ENCODE measurements at places on chromosomes 1 and 21.

DNA sequence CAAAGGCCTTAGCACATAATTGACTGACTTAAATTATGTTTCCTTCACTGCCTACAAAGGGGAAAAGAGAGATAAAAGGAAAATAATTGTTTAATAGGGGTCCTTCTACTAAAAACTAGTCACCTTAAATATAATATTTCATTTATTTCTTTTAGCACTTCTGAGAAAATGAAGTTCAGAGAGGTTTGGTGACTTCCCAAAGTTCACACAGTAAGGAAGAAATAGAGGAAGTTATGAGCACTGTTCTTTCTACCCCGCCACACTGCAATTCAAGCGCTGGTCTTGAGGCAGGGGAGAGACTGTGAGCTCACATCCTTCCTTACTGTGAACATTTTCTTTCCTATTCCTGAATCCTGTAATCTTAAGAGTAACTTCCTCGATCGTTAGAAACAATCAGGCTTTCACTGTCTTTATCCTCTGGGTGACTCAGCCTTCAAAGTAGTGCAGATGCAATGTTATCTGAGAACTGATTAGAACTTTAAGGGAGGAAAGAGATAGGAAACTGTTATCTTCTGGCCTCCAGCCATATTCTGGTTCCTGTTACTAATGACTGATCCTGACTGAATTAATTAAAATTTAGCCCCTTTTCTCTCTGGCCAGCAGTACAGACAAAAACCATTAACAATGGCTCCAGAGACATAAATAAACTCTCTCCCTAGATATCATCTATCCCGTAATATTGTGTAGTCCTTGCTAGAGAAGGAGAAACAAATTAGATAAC lies 6.8 kb downstream of the RGS5 start:
- DNase-seq, result no peak

- no peak for DNase-seq
Measured at GRCh38 chr21:35649186-35649585, 411.1 kb downstream of the SETD4 start.

GRCh38 chr21:42330380-42331371 lies 15.5 kb upstream of the TFF3 start:
- no peak for DNase-seq

DNA sequence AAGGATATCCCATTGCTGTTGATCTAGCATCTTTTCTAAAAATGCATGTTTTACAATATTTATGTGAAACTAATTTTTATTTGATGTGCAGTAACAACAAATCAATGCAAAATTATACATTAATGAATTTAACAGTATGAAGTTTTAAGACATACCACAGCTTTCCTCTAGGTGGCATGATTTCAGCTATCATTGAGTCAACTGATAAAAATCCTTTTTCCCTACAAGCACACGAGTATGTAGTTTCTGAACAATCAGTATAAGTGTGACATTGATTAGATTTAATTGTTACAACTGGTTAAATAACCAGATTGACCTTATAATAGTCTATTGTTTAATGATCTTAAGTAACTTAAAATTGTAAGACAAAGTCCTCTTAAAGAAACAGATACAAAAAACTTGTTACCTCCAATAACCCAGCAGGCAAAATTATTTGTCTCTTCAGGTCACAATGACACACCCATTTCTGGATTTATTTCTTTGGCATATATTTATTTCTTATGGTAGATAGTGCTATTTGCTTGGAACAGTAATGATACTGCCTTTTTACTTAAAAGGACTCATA lies 5.8 kb upstream of the TGFB2 start:
- DNase-seq, result no peak

DNA sequence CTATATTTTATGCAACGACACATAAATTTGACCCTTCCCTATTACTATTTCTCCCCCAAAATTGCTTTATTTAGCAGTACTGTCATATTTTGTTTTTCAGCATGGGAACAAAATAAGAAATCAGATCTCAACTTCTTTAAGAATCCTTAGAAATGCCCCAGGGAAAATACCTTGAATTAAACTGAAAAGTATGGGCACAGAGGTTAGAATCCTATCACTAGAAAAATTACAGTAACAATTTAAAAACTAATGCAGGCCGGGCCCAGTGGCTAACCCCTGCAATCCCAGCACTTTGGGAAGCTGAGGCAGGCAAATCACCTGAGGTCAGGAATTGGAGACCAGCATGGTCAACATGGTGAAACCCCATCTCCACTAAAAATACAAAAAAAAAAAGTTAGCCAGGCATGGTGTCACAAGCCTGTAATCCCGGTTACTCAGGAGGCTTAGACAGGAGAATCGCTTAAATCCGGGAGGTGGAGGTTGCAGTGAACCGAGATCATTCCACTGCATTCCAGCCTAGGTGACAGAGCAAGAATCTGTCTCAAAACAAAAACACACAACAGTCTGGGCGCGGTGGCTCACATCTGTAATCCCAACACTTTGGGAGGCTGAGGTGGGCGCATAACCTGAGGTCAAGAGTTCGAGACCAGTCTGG lies 51.4 kb downstream of the GNB1 start:
- no peak for DNase-seq

GRCh38 chr1:27912429-27912828 lies 22.4 kb upstream of the SMPDL3B start:
- DNase-seq, result no peak

DNA sequence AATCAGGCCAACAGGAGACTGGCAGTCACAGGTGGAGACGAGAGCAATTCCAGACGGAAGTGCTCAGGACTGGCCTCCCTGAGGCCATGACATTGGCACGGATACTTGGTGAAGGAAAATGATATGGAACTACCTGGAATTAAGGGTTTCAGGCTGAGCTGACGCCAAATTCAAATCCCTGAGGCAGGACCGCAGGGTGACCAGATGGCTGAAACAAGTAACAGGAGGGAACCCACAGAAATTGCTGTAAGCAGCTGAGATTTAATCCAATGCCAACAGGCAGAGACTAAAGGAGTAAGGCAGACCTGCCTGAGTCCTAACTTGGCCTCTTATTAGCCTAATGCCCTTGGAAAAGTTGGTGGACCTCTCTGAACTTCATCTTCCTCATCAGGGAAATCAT lies 76.2 kb downstream of the ERG start:
- no peak for DNase-seq

- peak; percentile 63 for DNase-seq
Measured at GRCh38 chr1:226799634-226800281, 60.7 kb upstream of the ITPKB start.

DNA sequence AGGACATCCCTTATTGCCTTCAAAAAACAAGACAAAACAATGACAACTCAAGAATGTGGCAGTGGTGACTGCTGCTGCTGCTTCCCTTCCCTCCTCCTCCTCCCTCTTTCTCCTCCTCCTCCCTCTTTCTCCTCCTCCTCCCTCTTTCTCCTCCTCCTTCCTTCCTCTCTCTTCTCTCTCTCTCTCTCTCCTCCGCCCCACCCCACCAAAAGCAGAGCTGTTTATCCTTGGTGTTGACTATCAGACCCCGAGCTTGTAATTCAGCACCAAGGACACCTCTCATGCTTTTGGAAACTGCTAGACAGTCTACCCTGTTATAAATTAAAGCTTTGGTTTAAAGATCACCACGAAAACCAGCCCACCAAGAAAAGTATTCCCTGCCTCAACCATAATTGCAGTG lies 72.4 kb upstream of the IFNAR2 start:
- no peak for DNase-seq

DNA sequence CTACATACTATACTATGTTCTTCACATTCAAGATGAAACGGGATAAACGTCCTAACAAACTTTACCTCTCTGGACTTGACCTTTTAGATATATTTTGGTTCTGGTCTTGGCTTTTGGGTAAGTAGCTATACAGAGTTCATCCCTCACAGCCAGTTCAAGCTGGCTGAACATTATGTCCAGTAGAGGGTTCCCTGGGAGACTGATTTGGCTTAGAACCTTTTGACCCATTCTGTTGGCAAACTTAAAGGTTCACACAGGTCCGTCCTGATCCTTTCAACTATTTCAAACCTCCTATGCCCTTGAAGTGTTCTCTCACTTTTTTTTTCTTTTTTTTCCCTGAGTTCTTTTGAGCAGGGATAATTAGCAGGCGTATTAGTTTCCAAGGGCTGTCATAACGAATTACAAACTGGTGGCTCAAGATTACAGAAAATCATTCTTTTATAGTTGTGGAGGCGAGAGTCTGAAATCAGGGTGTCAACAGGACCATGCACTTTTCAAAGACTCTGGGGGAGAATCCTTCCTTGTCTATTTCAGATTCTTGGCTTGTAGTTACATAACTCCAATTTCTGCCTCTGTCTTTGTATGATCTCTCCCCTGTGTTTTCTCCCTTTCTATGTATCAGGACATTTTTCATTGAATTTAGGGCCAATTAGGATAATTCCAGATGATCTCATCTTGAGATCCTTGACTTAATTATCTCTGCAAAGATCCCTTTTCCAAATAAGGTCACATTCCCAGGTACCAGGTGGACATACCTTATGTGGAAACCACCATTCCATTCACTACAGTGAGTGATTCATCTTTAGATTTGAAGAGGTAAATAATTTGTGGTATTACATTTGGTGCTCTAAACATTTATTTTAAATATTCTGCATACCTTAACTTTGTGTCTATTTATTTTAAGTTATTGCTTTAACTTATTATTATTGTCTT lies 257.4 kb upstream of the USP25 start:
- DNase-seq, result no peak

DNA sequence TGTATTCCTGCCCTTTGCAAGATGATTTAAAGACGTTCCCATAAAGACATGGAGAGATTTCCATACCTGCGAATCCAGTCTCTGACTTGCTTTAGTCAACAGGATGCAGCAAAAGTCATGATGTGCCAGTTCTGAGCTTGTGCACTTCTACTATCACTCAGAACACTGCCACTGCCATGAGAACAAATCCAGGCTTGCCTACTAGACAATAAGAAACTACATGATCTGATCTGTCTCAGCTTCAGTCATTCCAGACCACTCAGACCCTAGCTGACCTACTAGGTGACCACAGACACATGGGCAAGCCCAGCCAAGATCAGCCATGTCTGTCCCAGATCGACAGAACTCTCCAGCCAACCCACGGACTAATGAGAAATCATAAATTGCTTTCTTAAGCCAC lies 219.2 kb downstream of the RRAGC start:
- no peak for DNase-seq

- DNase-seq, result peak; percentile 47
Measured at GRCh38 chr1:156497743-156498431, 2.7 kb downstream of the MEF2D start.

- no peak for DNase-seq
Measured at GRCh38 chr1:8359617-8360481, 41.9 kb downstream of the SLC45A1 start.

DNA sequence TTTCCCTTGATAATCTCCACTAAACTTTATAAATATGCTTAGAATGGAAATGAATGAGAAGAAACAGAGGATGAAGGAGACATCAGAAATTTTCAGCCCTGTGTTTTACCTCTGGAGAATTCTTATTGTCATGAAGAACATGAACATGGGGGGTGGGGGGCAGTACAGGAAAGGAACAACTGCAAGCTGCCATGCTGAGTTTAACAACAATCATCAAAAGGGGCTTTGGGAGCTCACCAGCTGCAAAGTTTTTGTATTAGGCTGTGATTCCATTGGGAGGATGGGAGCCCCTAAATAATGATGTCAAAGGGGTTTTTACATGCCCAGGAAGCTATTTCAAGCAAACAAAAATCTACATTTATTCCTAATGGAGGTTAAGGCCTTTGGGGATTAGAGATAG lies 103.3 kb downstream of the AKT3 start:
- DNase-seq, result no peak

- no peak for DNase-seq
Measured at GRCh38 chr1:205216588-205216987, 5.1 kb upstream of the DSTYK start.

- DNase-seq, result no peak
Measured at GRCh38 chr1:234875328-234875952, 253.2 kb downstream of the TOMM20 start.

DNA sequence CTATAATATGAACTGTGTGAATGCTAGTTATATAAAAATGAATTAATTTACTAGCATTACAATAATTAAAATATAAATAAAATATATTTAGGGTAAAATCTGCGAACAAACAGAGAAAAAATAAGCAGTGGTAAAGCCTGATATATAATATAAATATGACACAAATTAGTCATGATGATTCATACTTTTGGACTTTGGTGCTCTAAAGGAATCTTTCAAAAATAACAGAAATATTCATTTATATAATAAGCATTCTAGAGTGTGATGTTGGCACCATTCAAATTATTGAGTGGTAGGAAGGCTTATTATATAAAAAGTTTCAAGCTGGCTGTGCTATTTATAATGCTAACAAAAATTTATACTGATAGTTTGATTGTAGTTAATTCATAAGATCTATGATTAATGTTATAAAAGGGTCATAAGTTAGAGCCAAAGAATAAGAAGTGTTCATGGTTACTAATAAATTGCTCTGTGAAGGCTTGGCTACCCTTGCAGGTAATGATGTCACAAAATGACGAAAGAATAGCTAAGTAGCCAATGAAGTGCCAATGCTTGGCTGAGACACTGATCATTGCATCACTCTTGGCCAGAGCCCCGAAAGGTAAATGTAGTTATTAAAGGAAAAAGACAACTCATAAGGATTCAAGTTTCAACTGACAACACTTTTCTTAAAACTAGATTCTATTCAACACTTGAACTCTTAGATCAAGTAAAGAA lies 108.7 kb downstream of the USH2A start:
- no peak for DNase-seq

- DNase-seq, result no peak
Measured at GRCh38 chr1:1306070-1306660, 1.6 kb downstream of the ACAP3 start.

- no peak for DNase-seq
Measured at GRCh38 chr1:36225283-36225899, 1.1 kb downstream of the THRAP3 start.

DNA sequence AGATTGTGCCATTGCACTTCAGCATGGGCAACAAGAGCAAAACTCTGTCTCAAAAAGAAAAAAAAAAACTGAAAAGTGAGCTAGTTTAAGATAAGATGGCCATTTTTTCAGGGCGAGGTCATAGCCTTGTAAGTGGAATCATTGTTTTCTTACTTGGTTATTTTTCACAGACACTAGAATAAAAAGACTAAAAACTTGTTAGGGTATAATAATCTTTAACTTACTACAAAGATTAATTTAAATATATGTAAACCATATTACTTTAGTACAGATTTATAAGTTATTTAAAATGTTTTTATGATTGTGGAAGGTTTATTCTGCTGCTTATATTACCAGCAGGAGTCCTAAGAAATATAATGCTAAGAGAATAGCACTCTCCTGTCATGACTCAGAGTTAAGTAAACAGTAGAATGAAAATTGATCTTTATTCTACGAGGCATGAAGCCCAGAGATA lies 23.5 kb downstream of the ANGPTL1 start:
- no peak for DNase-seq

GRCh38 chr21:41651830-41652229 lies 115.0 kb downstream of the RIPK4 start:
- DNase-seq, result no peak

- DNase-seq, result no peak
Measured at GRCh38 chr21:39874759-39875158, 7.5 kb downstream of the PCP4 start.
